ENCODE measurements at places on chromosomes 1 and 21.

GRCh38 chr21:17455028-17455353 is 57.9 kb upstream of the CXADR start:
- DNase-seq = no peak

DNA sequence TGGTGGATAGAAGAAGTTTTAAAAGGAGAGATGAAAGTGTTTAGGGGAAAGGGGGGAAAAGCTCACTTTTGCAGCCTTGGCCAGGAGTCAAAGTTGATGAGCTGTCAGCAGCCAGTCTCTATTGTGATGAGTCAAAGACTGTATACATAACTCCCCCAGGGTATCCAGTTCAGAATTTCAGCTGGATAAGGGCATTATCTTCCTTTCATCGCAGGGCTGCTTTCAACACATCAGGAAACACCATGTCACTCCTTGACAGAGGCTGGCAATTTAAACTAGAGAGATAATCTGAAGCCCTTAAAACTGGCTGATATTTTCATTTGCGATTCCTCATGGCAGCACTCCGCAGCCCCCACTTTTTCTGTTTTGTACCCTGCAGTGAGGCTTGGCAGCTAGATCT is 328.5 kb downstream of the TBX15 start:
- DNase-seq = no peak

GRCh38 chr1:109687641-109688499 is at the start of gene GSTM1:
GSTM1 (plus strand) TSS chr1:109687817; CDS start chr1:109687874, 57 bp downstream.
- DNase-seq = no peak

DNA sequence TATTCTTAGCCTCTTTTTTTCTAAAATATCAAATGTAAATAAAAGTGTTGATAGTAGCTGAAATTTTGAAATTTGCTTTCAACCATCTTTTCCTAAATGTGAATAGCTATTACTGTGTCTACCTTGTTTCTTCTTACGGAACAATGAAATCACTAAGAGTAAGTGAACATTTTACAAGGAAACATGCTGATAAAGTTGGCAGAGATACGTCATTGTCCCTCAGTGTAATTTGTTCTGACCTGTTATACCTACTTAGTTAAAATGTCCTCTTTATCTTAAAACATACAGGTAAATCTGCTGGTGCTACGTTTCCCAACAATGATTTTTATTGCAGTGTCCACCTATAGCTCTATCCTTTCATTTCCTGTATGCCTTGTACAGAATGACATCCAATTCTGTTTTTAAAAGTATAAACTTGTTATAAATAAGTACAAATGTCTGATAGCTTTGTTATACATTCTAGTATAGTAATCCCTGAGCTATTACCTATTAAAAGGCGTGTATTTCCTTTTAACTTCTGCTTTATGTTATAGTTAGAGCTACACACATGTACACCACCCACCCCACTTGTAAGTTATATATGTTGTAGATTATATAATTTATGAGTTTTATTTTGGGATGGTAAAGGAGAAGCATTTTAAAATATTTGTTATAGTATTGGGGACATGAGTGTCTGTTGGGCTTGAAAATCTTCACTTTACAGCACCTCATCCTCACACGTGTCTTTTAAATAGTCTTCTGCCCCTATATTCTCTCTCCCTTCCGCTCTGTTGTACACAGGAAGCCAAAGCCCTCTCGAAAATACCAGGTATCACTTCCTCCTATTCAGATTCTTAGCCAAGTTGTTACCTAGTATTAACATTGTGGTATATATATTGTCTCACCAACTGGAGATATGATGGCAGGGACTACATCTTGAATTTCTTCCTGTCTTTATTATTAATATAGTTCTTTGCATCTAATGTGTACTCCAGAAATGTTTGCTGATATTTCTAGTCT is 25.2 kb downstream of the LAMC1 start:
- DNase-seq = no peak

DNA sequence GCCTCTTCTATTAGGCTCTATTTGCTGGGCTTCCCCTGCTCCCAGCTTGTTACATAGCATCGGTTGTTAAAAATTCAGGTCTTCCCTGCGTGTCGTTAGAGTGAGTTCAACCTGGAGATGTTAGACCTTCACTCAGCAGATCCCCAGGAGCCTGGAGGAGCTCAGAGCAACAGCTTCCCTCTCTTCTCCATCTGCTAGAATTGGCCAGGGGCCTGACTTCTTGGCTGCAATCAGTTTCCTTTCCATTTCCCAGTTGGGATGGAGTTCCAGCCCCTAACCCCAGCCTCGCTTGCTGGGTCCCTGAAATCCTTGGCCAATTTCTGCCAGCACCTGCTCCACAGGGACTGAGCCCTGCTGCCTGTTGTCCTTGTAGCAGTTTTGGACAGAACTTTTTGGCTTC is 55.9 kb downstream of the MT1HL1 start:
- DNase-seq = no peak

- no peak for DNase-seq
Observed at GRCh38 chr21:31837618-31838390, 35.0 kb upstream of the HUNK start.

DNA sequence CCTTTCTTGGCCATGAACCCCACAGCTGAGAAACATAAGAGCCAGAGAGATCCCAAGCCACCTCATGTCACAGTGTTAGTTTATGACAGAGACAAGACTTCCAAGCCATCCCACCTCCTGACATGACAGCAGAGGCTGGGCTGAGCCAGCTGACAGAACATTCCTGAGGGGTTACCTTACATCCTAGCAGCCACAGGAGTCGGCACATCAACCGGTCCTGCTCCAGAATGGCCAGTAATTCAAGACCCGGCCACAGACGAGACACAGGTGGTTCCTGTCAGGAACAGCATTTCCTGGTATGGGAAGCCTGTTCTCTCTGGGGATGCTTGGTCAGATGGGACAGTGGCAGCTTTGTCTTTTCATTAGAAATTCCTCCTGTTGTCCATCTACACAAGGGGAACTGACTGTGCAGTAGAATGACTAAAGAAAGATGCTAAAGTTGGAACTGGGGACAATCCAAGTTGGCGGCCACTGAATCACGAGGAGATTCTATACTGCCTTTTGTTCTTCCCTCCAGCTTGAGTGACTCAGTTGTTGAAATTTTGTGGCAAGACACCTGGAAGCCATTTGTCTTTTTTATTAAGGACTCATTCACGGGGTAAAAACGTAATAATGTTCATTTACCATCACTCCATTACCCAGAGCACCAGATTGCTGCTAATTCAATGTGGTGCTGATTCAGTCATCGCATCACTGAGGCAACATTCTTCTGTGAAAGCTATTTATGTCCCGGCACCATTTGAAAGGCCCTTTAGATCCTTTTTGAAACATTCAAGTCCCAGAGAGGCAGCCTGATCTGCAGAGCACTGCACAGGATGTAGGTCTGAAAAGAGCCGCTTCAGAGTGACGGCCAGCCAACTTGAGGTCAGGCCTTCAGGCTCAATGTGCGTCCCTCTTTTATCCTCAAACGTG is 37.2 kb upstream of the NPL start:
- peak; percentile 30 for DNase-seq

DNA sequence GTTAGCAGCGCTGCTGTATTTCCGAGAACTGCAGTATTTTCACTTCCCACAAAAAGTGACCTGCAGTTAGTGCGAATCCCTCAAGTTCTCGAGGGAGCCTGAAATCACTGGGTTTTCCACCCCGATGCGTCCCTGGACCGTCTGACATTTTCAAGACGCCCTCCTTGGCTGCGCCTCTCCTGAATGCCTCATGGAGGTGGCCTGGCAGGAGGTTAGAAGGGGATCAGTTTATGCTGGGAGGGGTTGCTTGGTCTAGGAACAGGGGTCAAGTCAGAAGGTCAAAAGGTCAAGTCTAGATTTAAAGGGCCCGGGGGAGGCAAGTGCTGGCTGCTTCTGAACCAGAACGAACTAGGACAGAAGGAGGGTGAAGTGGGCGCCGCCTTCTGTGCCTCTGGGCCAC is 176.8 kb downstream of the PRDM16 start:
- DNase-seq = no peak

DNA sequence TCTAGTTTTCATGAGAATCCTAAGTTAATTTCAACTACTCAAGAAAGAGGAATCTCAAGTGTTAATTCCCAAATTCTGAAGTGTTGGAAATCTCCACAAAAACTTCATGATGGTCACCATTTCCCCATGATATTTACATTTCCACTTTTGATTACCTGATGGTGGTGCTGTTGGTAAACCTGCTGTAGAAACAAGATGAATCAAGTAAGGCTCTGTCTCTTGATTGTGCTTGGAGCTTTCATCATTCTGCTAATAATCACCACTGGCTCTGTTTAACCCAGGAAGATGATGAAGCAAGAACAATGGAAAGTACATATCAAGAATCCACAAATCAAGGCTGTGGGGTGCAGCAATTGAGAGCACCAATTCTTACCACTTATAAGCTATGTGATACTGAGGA is 77.8 kb downstream of the C4BPA start:
- no peak for DNase-seq

GRCh38 chr1:39980555-39981313 is 25.8 kb downstream of the MFSD2A start:
- DNase-seq = no peak

DNA sequence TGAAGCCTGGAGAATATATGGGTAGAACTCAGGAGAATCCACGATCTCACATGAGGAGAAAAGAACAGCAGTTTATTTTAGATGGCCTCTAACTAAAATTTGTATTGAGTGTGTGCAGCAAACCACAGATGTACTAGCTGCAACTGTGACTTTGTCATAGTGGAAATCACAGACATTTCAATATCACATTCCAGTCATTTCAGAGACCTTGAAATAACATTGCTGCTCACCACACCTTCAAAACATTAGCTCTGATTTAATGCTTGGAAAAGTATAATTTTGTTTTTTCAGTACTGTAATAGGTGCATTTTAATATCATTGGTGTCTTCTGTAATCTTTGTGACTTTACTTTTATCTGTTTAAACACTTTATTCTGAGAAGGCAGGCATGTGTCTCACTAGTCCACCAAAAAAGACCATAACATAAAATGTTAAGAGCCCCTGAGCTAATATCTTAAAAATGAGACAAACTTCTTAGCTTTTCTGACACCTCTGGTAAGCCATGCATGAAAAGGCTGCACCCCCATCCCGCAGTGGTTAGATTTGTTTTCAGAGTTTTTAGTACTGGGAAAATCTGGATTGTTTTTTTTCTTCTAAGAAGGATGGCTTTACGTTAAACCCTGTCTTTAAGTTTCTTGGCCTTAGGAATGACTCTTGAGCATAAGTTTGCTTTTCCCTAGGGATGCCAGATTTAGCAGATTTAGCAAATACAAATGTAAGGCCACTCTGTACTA is 30.1 kb downstream of the KCNJ15 start:
- DNase-seq = no peak

- no peak for DNase-seq
Observed at GRCh38 chr1:153805042-153805745, 30.0 kb downstream of the SLC27A3 start.

DNA sequence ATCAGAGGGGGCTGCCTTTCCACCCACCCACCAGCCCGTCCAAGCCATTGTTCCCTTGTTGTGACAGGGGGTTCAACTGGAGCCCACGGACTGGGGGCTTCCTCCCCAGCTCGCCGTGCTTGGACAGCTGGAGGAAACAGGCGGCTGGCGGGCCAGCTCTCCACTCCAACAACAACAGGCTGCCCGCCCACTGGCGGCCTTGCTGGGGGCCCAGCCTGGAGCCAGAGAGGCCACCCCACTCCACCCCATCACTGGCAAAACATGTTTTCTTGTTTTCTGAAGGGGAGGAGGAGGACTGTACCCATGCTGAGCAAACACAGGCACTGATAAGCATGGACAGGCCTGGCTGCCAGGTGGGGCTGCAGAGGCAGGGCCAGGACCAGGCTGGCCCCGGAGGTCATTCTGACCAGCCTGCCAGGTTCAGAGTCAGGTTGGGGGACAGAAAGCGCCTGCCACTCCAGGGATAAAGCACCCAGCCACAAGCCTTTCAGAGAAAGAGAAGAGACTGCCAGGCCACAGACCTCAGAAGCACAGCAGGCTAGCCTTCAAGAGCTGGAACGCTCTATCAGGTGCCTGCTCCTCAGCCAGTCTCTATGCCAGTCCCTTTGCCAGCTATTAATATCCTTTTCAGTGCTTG is 32.8 kb downstream of the GJA4 start:
- DNase-seq = no peak

- no peak for DNase-seq
Observed at GRCh38 chr1:34787461-34788420, 5.1 kb upstream of the GJA4 start.

GRCh38 chr1:201379733-201380242 is 2.3 kb upstream of the TNNT2 start:
- DNase-seq = no peak

DNA sequence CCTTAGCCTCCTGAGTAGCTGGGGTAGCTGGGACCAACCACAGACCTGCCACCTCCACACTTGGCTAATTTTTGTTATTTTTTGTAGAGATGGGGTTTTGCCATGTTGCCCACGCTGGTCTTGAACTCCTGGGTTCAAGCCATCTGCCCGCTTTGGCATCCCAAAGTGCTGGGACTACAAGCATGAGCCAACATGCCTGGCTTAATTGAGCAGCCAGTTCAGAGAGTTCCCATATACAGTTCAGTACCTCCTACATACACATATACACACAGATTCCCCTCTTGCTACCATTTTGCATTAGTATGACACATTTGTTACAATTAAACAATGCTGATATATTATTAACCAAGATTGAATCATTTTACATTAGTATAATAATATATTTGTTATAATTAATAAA is 2.9 kb downstream of the RNPEP start:
- no peak for DNase-seq
